ENCODE measurements at places on chromosomes 16 and 17. TPM values are rescaled to one million over a fixed set of nuclear protein-coding genes. Genes with fewer than 3 reads are reported as not detected.

GRCh38 chr17:59972778-59973177, 8.2 kb upstream of the RNFT1 start:
- no peak overlapping the region for H3K27ac ChIP-seq
- H3K4me3 ChIP-seq = no peak overlapping the region
- DNase-seq = no peak
- no peaks in the 10 kb centered on the region for H3K4me1 ChIP-seq
- H3K36me3 ChIP-seq = no peaks in the 10 kb centered on the region
- no peaks in the 10 kb centered on the region for H3K27me3 ChIP-seq

GRCh38 chr17:10754861-10755591, 25.2 kb upstream of the TMEM220 start:
- 0 out of 2 replicates have a peak, but pooled peaks cover 6% of the 10 kb centered on the region for H3K4me1 ChIP-seq
- no peak overlapping the region for H3K27ac ChIP-seq
- no peak overlapping the region for H3K4me3 ChIP-seq
- no peaks in the 10 kb centered on the region for H3K27me3 ChIP-seq
- H3K36me3 ChIP-seq = no peaks in the 10 kb centered on the region

DNA sequence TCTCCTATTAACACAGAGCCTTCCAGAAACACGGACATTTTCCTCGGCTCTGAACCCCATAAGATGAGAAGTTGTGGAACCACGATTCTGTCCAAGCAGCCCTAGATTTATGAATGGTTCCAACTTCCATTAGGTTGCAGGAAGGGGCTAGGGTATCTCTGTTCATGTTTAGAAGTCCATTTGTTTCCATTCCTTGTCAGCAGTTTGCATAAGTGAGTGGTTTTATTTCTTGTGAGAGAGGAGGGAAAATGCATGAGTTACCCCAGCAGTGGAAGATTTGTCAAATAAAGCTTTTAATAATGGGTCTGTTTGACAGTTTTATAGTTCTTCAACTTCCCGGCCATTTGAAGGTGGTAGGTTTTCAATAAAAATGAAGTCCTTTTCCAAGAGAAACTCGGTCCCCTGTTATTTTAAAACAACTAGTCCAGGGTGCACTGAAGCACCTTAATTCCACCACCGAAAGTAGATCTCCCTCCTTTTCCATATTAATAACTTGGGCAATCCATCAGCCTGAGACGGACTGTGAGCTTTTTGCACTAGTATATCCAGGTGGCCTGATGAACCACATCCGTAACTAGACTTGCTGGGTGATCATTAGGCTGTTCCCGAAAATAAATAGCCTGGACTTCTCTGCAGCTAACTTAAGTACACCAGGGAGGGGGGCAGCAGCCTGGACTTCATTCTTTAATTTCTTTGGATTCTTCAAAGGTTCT, 181.3 kb downstream of the TMEM114 start:
- no peak for DNase-seq
- no peak overlapping the region for H3K27ac ChIP-seq
- no peak overlapping the region for H3K4me3 ChIP-seq
- H3K4me1 ChIP-seq = no peaks in the 10 kb centered on the region
- no peaks in the 10 kb centered on the region for H3K36me3 ChIP-seq

DNA sequence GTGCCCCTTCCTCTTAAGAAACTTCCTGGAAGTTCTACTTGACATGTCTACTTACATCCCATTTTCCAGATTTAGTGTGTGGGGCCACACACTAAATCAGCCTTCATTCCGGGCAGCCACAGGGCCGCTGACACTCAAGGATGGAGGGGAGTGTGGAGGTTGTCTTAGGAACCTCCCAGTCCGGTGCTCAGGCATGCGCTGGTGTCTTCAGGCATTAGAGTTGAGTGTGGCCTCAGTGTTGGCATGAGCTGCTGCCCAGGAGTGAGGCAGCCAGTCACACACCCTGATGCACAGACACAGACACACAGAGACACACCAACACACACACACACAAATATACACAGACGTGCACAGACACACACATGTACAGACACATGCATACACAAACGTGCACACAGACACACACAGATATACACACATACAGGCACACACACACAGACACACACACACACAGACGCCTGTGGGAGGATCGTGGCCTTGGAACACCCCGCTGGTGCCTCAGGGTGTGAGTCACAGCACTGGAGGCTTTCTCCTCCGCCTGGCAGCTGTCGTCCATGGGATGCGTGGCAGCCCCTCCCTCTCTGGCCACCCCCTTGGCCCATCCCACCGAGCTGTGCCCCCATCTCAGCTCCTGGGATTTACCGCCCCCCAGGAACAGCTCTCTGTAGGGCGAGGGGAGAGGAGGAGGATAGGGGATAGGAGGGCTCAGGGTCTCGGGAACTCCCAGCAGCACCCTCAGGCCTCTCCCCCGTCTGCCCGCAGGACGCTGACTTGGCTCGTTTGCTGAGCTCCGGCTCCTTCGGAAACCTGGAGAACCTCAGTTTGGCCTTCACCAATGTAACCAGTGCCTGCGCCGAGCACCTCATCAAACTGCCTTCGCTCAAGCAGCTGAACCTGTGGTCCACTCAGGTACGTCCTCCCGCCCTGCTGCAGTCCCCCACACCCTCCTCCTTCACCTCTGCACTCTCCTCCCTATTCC, 75.6 kb upstream of the PLCG2 start:
- H3K27me3 ChIP-seq = no peaks in the 10 kb centered on the region
- peaks cover 4% of the 10 kb centered on the region for H3K4me1 ChIP-seq
- H3K36me3 ChIP-seq = peaks cover 4% of the 10 kb centered on the region
- DNase-seq = no peak
- peak overlapping the region; percentile 23 for H3K27ac ChIP-seq
- no peak overlapping the region for H3K4me3 ChIP-seq

DNA sequence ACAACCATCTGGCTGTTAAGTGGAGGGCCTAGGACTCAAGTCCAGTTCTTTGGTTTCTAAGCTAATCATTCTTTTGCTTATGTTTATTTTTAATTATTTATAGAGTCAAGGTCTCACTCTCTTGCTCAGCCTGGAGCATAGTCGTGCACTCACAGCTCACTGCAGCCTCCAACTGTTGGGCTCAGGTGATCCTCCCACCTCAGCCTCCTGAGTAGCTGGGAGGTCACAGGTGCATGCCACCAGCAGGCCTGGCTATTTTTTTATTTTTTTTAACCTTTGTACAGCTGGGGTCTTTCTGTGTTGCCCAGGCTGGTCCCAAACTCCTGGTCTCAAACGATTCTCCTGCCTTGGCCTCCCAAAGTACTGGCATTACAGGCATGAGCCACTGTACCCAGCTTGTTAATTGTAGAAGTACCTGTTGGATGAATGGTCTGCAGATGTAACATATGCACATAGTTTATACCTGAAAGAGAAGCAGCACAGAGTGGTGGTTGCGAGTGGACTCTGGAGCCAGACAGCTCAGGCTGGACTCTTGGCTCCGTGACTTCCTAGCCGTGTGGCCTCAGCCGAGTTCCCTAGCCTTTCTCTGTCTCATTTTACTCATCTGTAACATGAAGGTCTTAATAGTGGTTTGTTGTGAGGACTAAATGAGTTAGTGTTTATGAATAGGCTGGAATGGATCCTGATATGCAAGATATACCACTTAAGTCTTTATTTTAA, 337.5 kb downstream of the SNX29 start:
- H3K4me3 ChIP-seq = no peak overlapping the region
- no peaks in the 10 kb centered on the region for H3K36me3 ChIP-seq
- no peaks in the 10 kb centered on the region for H3K27me3 ChIP-seq
- H3K27ac ChIP-seq = no peak overlapping the region

DNA sequence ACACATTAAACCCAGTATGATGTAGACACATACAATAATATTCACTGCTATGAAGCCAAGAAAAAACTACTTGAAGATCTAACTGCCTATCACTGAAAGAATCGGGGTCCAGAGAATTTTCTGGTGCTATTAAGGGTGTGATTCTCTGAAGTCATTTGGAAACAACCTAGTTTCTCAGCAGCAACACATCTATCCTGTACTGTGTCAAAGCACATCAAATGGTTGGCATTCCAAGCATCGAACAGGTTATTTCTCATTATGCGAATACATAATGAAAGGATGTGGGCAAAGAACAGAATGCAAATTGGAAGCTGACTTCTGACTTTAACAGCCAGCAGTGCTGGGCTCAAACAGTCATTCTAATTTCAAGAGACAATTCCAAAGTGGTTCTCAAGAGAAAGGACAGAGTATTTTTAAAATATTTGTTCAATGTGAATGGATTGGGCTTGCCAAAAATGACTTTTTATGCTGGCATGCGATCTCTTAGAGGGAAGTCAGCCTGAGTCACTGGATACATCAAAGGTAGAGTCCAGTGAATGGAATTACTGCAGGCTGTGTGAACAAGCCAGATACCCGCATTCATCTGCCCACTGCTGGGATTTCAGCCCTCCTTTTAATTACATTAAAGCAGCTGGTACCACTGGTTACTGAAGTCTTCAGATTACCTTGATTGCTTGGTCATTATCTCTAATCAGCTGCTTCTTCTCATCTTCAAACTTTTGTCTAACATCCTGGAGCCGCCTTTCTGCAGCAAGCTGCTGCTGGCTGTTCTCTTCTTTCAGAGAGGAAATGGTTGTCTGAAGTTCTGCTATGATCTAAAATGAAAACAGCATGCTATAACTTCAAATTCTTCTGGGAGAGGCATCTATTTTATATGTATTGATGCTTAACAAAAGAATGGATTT, 181.2 kb upstream of the AXIN2 start:
- no peak overlapping the region for H3K4me3 ChIP-seq
- no peaks in the 10 kb centered on the region for H3K36me3 ChIP-seq
- H3K4me1 ChIP-seq = no peaks in the 10 kb centered on the region
- no peak overlapping the region for H3K27ac ChIP-seq
- H3K27me3 ChIP-seq = no peaks in the 10 kb centered on the region

- no peaks in the 10 kb centered on the region for H3K27me3 ChIP-seq
- no peak overlapping the region for H3K27ac ChIP-seq
- no peaks in the 10 kb centered on the region for H3K4me1 ChIP-seq
These were observed 7.4 kb upstream of the MRPL12 start for GRCh38 chr17:81695801-81696200.

GRCh38 chr16:50276326-50276640, 9.9 kb downstream of the ADCY7 start:
- no peak overlapping the region for H3K27ac ChIP-seq
- no peak for DNase-seq
- H3K4me3 ChIP-seq = no peak overlapping the region
- no peaks in the 10 kb centered on the region for H3K27me3 ChIP-seq

GRCh38 chr17:67466251-67466796, 89.2 kb downstream of the PITPNC1 start:
- no peaks in the 10 kb centered on the region for H3K27me3 ChIP-seq
- no peak for DNase-seq
- H3K4me1 ChIP-seq = no peaks in the 10 kb centered on the region
- H3K4me3 ChIP-seq = no peak overlapping the region

DNA sequence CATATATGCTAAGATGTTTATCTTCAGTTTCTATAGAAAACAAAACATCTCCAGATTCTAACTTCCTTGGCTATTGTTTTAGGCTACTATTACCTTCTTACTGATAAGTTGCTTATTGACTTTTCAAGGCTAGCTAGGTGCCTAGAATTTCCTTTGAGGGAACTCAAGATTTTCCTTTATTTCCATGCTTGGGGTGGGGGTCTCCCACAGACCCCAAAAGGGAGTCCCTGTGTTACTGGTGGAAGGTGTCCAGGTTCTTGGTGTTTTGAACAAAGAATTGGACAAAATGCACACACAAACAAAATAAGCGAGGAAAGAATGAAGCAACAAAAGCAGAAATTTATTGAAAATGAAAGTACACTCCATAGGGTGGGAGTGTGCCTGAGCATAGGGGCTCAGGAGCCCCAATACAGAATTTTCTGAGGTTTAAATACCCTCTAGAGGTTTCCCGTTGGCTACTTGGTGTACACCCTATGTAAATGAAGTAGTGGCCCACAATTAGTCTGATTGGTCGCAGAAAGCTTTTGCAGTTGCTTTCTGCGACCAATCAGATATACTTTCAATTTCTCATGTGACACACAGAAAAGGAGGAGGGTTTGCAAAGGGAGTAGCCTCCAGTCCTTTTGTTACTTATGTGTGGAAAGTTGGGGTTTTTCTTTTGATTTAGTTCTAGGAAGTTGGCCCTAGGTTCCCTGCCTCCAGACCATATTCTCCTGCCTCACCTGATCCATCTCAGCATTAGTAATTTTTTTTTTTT, 67.5 kb downstream of the MARF1 start:
- no peak for DNase-seq
- H3K4me1 ChIP-seq = peaks cover 7% of the 10 kb centered on the region
- no peaks in the 10 kb centered on the region for H3K36me3 ChIP-seq
- no peaks in the 10 kb centered on the region for H3K27me3 ChIP-seq
- no peak overlapping the region for H3K27ac ChIP-seq
- H3K4me3 ChIP-seq = no peak overlapping the region

Gene PIK3R5
- total RNA-seq = not detected

Gene CCDC144A
- 17.0 TPM for total RNA-seq

Gene EPN3
- 53.2 TPM for total RNA-seq

Gene PRKCB
- not detected for total RNA-seq

Gene RHBDL1
- total RNA-seq = 2.9 TPM

Gene OR3A2
- total RNA-seq = not detected
